ENCODE measurements at places on chromosomes 4 and X.
A peak's percentile ranks its signal among the peaks of the same experiment; 100 is the strongest.

DNA sequence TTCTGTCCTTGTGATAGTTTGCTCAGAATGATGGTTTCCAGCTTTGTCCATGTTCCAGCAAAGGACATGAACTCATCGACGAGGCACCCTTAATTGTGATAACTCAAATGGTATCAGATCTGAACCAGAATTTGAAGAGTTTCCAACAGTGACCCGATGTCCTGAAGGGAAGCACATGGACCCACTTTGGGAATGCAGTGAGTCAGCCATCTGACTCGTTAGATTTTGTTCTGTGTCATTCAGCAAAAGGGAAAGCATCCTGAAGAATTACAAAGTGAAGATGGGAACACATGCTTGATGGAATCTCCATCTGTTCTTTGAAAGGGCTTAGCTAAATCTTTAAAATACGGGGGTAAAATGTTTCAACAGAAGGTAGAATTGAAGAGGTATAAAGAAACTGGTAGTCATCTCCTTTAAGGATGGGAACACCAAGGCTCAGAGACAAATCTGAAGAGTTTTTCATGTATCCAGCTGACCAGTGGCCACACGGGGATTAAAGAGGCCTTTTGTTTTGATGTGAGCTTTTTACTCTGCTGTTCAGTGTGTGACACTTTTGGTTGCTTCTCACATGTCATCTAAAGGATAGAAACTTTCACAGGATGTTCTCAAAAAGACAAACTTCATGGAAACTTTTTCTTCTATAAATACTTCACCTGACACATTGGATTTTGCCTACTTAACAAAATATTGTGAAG lies 393.8 kb downstream of the INPP4B start:
- no peak overlapping the region for H3K4me3 ChIP-seq
- no peaks in the 10 kb centered on the region for H3K27me3 ChIP-seq
- DNase-seq = no peak
- no peak overlapping the region for H3K27ac ChIP-seq
- H3K36me3 ChIP-seq = no peaks in the 10 kb centered on the region
- H3K4me1 ChIP-seq = peaks cover 12% of the 10 kb centered on the region

DNA sequence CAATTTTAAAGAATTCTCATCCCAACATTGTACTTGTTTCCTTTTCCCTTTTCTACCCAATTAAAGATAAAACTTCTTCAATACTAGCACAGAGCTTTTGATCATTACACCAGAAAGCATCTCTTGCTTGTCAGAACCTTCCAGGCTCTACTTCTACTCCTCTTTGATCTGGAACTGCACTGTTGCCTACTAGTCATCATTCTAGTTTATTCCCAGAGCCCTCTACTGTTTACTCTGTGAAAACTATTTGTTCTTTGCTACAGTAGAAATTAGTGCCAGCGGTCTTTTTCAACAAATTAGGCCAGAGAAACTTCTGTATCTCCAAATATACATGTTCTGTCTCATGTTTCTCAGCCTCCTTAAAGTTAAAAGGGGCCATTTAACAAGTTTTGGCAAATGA lies 46.8 kb upstream of the TMPRSS11F start:
- H3K27ac ChIP-seq = no peak overlapping the region
- H3K4me1 ChIP-seq = no peaks in the 10 kb centered on the region
- H3K4me3 ChIP-seq = no peak overlapping the region
- no peaks in the 10 kb centered on the region for H3K36me3 ChIP-seq

DNA sequence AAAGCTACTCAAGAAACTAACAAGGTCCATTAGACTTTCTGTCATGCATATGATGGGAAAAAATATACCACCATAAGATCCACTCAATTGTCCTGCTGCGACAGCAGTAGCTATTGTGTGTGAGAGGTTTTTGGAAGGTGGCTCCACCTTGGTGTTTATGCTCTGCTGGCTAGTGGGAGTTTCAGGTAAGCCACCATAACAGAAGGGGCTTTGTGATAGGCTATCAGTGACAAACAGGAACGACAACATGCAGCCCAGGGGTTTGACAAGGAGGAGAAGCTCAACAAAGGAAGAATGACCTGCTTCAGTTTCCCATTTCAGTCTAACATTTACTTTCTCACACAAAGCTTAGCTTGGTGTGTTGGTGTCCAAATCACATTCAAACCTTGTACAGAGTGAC lies 182.6 kb downstream of the ATOH1 start:
- H3K4me3 ChIP-seq = no peak overlapping the region
- no peaks in the 10 kb centered on the region for H3K36me3 ChIP-seq
- DNase-seq = no peak
- H3K27ac ChIP-seq = no peak overlapping the region

GRCh38 chr4:141195095-141195707 lies 25.5 kb upstream of the ZNF330 start:
- no peaks in the 10 kb centered on the region for H3K36me3 ChIP-seq
- H3K4me1 ChIP-seq = no peaks in the 10 kb centered on the region
- DNase-seq = no peak
- peaks cover 31% of the 10 kb centered on the region for H3K27me3 ChIP-seq

DNA sequence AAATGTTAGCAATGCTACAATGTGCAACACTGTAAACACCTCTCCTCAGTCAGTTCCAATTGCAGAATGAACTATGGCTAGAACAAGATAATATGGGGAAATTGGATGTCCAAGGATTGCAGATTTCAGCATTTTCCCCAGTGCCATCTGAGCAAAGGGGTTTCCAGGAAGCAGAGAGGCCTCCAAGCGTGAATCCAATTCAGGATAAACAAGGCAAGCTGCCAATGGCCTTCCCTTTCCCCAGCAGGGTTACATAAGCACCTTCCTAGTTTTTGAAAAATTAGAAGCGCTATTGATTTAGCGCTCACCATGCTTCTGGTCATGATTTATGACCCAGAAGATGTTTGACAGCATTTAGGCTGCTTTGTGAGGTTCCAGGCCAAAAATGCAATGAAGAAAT lies 223.0 kb upstream of the GATB start:
- H3K4me3 ChIP-seq = no peak overlapping the region
- no peaks in the 10 kb centered on the region for H3K36me3 ChIP-seq
- no peak overlapping the region for H3K27ac ChIP-seq
- H3K4me1 ChIP-seq = no peaks in the 10 kb centered on the region
- H3K27me3 ChIP-seq = no peaks in the 10 kb centered on the region

GRCh38 chrX:45400027-45400779 lies 199.5 kb upstream of the DIPK2B start:
- H3K27ac ChIP-seq = no peak overlapping the region
- no peak for DNase-seq
- no peaks in the 10 kb centered on the region for H3K27me3 ChIP-seq
- H3K4me1 ChIP-seq = peaks cover 9% of the 10 kb centered on the region
- H3K36me3 ChIP-seq = peaks cover 2% of the 10 kb centered on the region

DNA sequence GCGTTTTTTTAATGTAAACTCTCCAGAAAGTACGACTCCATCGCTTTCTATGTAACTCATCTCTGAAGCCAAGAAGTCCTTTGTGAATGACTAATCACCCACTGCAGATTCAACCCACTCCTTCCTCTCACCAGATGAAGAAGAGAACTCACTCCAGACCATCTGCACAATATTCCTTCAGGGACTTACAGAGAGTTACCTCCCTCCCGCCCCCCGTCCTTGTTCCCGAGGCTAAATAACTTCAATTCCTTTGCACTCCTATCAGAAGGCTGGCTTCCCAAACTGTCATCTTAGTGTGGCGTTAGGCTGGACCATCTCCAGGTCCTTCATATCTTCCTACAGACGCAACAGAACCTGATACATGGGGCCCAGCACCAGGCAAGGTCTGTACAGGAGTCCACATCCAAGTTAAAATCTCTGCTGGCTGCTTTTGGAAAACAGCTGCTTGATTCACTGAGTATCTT lies 82.4 kb downstream of the AFAP1 start:
- peaks cover 11% of the 10 kb centered on the region for H3K36me3 ChIP-seq

- DNase-seq = no peak
- H3K27ac ChIP-seq = no peak overlapping the region
- H3K27me3 ChIP-seq = no peaks in the 10 kb centered on the region
- H3K36me3 ChIP-seq = no peaks in the 10 kb centered on the region
- peaks cover 38% of the 10 kb centered on the region for H3K4me1 ChIP-seq
These were observed 1.2 kb downstream of the DTHD1 start for GRCh38 chr4:36282503-36283030.

DNA sequence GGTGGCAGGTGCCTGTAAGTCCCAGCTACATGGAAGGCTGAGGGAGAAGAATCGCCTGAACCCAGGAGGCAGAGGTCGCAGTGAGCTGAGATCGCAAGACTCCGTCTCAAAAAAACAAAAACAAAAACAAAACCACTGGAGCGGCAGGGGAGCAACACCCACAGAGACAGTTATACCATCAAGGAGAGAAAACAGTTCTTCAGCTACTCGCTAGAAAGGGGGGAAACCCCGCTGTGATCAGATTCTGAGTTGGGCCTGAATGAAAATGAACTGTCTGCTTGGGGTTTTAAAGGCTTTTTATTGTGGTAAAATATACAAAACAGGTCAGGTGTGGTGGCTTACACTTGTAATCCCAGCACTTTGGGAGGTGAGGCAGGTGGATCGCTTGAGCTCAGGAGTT lies 16.8 kb upstream of the IRAK1 start:
- peaks cover 8% of the 10 kb centered on the region for H3K4me1 ChIP-seq
- no peak overlapping the region for H3K4me3 ChIP-seq
- H3K27me3 ChIP-seq = no peaks in the 10 kb centered on the region

GRCh38 chrX:136687457-136687856 lies 39.5 kb downstream of the CD40LG start:
- H3K27ac ChIP-seq = no peak overlapping the region
- DNase-seq = no peak
- no peak overlapping the region for H3K4me3 ChIP-seq
- peaks cover 8% of the 10 kb centered on the region for H3K4me1 ChIP-seq
- H3K27me3 ChIP-seq = no peaks in the 10 kb centered on the region

DNA sequence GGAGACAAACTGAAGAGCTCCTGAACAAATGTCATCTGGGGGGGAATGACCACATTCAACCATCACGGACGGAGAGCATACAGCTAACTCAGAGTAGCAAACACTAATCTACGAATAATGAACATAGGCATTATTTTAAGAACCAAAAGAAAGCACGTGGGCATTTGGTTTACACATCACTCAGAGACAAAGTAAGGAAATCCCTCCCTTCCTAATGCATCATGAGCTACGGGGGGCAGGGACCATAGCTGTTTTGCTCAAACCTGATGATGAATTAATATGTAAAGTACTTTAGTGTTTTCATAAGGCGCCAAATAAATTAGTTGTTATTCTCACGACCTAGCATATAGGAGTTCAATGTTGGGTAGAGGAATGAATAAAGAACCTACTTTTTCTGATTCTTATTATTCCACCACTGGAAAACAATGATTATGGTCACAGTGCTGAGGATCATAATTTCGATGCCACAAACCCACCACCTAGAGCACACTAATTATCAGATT lies 11.7 kb upstream of the TMEM156 start:
- DNase-seq = no peak
- peak overlapping the region; percentile 94 for H3K27ac ChIP-seq
- H3K4me3 ChIP-seq = peak overlapping the region; percentile 97
- H3K36me3 ChIP-seq = no peaks in the 10 kb centered on the region

DNA sequence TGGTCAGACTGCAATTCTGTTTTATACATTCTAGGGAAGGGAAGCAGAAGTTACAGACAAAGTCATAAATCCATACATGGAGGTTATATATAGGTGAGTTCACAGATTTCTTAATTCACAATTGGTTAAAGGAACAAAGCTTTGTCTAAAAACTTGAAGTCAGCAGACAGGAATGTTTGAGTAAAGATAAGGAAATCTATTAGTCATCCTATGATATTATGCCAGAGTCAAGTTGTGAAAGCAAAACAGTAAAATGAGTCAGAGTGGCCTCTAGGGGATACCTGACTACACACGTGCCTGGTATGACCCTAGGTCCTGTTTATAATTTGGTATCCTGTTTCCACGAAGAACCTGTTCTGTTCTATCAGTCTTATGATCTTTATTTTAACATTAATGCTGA lies 31.5 kb downstream of the ACTRT1 start:
- H3K4me3 ChIP-seq = no peak overlapping the region
- no peak overlapping the region for H3K27ac ChIP-seq
- no peak for DNase-seq
- H3K27me3 ChIP-seq = no peaks in the 10 kb centered on the region
- H3K36me3 ChIP-seq = peaks cover 2% of the 10 kb centered on the region

GRCh38 chrX:13763489-13763888 lies 28.9 kb downstream of the OFD1 start:
- peaks cover 26% of the 10 kb centered on the region for H3K36me3 ChIP-seq
- H3K27ac ChIP-seq = peak overlapping the region; percentile 50
- peaks cover 17% of the 10 kb centered on the region for H3K4me1 ChIP-seq
- no peaks in the 10 kb centered on the region for H3K27me3 ChIP-seq

DNA sequence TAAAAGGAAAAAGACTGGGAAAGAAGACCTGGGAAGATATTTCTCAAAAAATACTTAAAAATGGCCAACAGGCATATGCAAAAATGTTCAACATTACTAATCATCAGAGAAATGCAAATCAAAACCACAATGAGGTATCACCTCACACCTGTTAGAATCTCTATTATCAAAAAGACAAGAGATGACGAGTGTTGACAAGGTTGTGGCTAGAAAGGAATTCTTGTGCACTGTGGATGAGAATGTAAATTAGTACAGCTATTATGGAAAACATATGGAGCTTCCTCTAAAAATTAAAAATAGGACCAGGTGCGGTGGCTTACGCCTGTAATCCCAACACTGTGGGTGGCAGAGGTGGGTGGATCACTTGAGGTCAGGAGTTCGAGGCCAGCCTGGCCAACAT lies 50.0 kb downstream of the C4orf46 start:
- no peak for DNase-seq
- H3K4me3 ChIP-seq = no peak overlapping the region
- no peaks in the 10 kb centered on the region for H3K4me1 ChIP-seq
- no peak overlapping the region for H3K27ac ChIP-seq
- peaks cover 10% of the 10 kb centered on the region for H3K27me3 ChIP-seq

DNA sequence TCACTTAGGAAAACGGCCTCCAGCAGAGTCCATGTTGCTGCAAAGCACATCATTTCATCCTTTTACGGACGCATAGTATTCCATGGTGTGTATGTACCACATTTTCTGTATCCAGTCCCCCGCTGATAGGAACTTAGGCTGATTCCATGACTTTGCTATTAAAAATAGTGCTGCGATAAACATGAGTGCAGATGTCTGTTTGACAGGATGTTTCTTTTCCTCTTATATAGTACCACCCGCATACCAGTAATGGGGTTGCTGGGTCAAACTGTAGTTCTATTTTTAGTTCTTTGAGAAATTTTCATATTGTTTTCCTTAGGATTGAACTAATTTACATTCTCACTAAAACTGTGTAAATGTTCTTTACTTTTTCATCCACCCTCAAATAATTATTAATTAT lies 50.5 kb downstream of the VEGFC start:
- H3K4me3 ChIP-seq = no peak overlapping the region
- no peaks in the 10 kb centered on the region for H3K4me1 ChIP-seq
- no peak for DNase-seq
- H3K27me3 ChIP-seq = no peaks in the 10 kb centered on the region
- no peaks in the 10 kb centered on the region for H3K36me3 ChIP-seq
